GM20000 (cell line): ENCODE measurements at places on chromosomes 1 and 21.

- DNase-seq: no peak
These were observed 4.1 kb downstream of the CROCC start for GRCh38 chr1:16925635-16926490.

GRCh38 chr21:35924714-35925301 is 135.5 kb downstream of the SETD4 start:
- no peak for DNase-seq

DNA sequence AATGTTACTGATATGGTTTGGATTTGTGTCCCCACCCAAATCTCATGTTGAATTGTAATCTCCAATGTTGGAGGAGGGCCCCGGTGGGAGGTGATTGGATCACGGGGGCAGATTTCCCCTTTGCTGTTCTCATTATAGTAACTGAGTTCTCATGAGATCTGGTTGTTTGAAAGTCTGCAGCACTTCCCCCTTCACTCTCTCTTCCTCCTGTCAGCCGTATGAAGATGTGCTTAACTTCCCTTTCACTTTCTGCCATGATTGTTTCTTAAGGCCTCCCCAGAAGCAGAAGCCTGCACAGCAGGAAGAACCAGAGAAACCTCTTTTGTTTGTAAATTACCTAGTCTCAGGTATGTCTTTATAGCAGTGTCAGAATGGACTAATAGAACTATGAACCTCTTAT is 28.4 kb downstream of the TRIM33 start:
- DNase-seq: peak; percentile 62

DNA sequence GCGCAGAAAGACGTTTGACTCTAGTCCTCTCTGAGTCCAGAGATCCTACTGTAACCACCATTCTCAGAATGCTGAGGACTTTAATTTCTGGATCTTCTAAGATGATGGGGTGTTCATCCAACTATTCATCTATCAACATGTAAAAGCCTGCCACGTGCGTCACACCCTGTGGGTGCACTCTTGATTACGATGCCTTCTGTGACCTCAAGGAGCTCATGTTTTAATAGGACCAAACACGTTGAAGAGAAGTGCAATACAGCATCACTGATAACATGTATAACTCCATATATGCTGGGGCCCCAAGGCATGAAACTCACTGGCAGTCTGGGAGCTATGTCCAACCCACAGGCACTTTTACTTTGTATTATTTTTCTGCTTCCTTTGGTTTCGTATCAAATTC is 19.0 kb downstream of the KIAA0040 start:
- DNase-seq: no peak

- DNase-seq: no peak
These were observed 12.0 kb upstream of the PCBP3 start for GRCh38 chr21:45631540-45631939.

GRCh38 chr1:164662955-164663354 is 104.0 kb downstream of the PBX1 start:
- DNase-seq: no peak

GRCh38 chr1:47751193-47751592 is 246.0 kb downstream of the TRABD2B start:
- DNase-seq: no peak

GRCh38 chr1:12709696-12710095 is 6.2 kb upstream of the AADACL3 start:
- no peak for DNase-seq

GRCh38 chr1:14369526-14370213 is 228.8 kb upstream of the KAZN start:
- DNase-seq: no peak

- DNase-seq: no peak
These were observed 309.9 kb upstream of the PRMT6 start for GRCh38 chr1:106746448-106747085.

DNA sequence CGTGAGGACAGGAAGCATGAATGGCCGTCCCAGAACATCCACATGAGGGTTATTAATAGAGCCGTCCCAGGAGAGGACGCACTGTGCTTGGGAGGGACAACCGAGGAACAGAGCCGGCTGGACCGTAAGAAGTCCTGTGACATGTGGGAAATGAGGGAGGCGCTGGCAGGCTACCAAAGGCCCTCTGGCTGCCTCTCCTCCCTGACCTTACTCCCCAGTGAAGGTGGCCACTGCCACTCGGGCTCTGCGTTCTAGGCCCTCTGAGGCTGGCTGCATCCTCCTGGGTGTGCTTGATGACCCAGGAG is 15.5 kb upstream of the NPPB start:
- no peak for DNase-seq

GRCh38 chr1:114756009-114756892 is 1.5 kb downstream of the CSDE1 start:
- peak; percentile 44 for DNase-seq
